Amygdala (tissue), 56 donors: ENCODE measurements at places on chromosomes 12 and 14.

- DNase-seq, result no peak
Measured at GRCh38 chr14:55645145-55645544, 65.1 kb downstream of the KTN1 start.

- DNase-seq, result no peak
Measured at GRCh38 chr12:110108309-110109036, 15.7 kb upstream of the IFT81 start.

DNA sequence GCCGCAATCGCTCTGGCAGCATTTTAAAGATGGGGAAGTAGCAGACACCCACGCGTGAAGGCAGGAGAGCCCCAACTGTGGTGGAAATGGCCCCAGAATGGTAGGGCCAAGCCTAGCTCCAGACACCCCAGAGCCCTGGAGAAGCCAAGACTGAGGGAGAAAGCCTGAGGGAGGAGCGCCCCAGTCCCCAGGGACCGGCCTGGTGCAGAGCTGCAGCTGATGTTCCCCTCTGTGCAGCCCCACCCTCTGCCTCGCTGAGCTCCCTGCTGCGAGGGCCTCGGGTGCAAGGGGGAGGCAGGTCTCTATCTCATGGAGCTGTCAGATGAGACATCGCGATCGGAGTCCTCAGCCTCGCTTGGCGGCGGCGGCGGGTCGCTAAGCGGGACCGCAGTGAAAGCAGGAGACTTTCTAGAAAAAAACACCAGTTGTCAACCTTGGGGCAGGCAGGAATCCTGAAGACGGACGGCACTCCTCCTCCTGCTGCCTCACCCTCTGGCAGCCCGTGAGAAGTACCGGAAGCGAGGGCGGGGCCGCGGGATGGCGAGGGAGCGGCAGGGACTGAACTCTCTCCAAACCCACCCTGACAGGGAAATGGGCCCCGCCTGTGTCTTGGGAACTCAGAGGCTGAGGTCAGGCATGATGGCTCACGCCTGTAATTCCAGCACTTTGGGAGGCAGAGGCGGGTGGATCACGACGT lies 6.0 kb downstream of the GAPDH start:
- no peak for DNase-seq

- no peak for DNase-seq
Measured at GRCh38 chr12:89140141-89140540, 212.2 kb downstream of the DUSP6 start.

DNA sequence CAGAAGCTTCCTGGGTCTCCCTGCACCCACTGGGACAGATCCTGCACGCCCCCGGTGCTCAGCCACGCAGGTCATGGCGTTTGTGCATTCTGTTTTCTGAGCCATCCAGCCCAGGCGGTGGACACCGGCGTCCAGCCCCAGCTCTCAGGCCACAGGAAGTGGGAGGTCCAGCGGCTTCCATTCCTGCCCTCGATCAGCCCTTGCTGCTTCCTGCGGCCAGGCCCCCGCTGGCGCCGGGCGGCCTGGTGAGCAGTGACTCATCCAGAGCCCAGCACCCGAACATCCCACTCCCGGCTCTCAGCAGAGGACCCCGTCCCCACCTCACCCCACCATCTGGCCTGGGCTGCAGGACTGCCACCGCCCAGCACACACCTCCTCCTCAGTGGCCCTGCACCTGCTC lies 18.0 kb upstream of the NUDT14 start:
- DNase-seq, result no peak
